Mesothelial cell of epicardium (in vitro differentiated cells): ENCODE measurements at places on chromosomes 2 and 18.
A peak's percentile ranks its signal among the peaks of the same experiment; 100 is the strongest.

GRCh38 chr18:3692691-3693090 lies 242.7 kb downstream of the TGIF1 start:
- peak overlapping the region; percentile 64 for H3K27ac ChIP-seq
- H3K36me3 ChIP-seq: peaks cover 9% of the 10 kb centered on the region
- peaks cover 34% of the 10 kb centered on the region for H3K4me1 ChIP-seq
- H3K4me3 ChIP-seq: no peak overlapping the region
- no peaks in the 10 kb centered on the region for H3K27me3 ChIP-seq
- DNase-seq: no peak

DNA sequence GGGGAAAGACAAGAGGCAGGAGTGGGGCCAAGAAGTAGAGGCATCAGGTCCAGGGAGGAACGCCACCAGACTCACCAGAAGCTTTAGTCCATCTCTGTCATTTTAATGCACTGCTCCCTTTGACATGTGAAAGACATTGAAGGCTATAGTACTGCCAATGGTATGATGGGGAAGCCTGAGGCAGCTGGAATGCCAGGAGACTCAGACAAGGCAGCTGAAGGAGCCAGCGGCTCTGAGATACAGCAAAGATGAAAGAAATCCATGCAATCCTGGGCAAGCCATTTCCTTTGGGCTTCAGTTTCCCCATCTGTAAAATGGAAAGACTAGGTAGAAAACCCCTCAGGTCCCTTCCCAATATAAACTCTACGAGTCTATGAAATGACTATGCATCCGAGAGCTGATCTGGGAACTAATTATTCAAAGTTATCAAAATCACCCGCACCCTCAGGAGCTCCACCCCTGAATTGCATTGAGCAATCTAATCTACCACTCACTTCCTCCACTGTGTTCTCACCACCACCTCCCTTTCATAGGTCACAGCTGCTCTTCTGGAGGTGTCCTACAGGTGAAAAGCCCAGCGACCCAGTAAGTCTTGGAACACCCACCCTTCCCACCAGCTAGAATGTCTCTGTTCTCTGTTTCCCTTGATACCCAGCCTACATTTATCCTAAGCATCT lies 3.1 kb downstream of the CXCR2 start:
- H3K4me1 ChIP-seq: peaks cover 12% of the 10 kb centered on the region
- no peak overlapping the region for H3K27ac ChIP-seq
- DNase-seq: no peak
- no peak overlapping the region for H3K4me3 ChIP-seq
- H3K36me3 ChIP-seq: no peaks in the 10 kb centered on the region
- H3K27me3 ChIP-seq: peaks cover 3% of the 10 kb centered on the region

DNA sequence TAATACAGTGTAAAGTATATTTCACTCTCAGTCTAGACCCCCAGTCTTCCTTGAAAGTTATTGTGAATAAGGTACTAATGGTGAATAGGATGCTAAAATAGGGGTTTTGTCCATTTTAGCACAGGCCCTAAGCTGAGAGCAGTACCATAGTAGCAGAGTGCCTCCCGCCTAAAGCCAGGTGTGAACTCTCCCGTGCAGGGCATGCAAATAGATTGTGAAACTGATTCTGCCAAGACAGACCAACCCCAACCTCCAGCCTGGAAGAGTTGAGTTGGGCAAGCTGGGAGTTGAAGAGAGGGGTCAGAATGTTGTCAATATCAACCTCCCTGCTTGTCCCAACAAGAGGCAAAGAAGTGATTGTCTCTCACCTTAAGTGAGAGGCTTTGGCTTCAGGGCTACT lies 97.4 kb upstream of the CYRIA start:
- H3K4me3 ChIP-seq: no peak overlapping the region
- no peaks in the 10 kb centered on the region for H3K36me3 ChIP-seq
- no peak for DNase-seq
- no peaks in the 10 kb centered on the region for H3K4me1 ChIP-seq
- no peak overlapping the region for H3K27ac ChIP-seq
- no peaks in the 10 kb centered on the region for H3K27me3 ChIP-seq

DNA sequence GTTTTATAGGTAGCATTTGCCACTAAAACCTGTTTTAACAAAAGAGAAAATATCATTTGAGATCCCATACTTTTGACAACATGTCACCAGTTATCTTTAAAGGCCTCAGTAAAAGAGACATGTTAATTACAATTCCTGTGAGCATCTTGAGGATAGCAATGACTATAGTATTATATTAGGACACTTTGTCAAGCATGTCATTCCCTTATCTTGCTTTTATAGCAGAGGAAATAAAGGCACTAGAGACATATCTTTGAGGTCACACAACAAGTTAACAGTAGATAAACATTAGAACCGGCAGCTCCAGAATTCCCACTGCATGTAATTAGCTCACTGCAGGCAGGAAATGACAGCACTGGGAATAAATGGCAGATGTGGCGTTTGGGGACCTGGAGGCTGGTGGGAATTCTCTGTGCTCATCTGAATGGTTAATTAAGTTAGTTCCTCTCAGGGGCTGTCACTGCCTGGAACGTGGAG lies 25.9 kb downstream of the LYPD6B start:
- no peaks in the 10 kb centered on the region for H3K27me3 ChIP-seq
- DNase-seq: no peak
- no peaks in the 10 kb centered on the region for H3K36me3 ChIP-seq
- peaks cover 49% of the 10 kb centered on the region for H3K4me1 ChIP-seq
- peak overlapping the region; percentile 86 for H3K27ac ChIP-seq

GRCh38 chr2:196977507-196977906 lies 51.0 kb upstream of the PGAP1 start:
- no peak overlapping the region for H3K4me3 ChIP-seq
- no peak overlapping the region for H3K27ac ChIP-seq
- H3K4me1 ChIP-seq: peaks cover 3% of the 10 kb centered on the region
- peaks cover 2% of the 10 kb centered on the region for H3K27me3 ChIP-seq

DNA sequence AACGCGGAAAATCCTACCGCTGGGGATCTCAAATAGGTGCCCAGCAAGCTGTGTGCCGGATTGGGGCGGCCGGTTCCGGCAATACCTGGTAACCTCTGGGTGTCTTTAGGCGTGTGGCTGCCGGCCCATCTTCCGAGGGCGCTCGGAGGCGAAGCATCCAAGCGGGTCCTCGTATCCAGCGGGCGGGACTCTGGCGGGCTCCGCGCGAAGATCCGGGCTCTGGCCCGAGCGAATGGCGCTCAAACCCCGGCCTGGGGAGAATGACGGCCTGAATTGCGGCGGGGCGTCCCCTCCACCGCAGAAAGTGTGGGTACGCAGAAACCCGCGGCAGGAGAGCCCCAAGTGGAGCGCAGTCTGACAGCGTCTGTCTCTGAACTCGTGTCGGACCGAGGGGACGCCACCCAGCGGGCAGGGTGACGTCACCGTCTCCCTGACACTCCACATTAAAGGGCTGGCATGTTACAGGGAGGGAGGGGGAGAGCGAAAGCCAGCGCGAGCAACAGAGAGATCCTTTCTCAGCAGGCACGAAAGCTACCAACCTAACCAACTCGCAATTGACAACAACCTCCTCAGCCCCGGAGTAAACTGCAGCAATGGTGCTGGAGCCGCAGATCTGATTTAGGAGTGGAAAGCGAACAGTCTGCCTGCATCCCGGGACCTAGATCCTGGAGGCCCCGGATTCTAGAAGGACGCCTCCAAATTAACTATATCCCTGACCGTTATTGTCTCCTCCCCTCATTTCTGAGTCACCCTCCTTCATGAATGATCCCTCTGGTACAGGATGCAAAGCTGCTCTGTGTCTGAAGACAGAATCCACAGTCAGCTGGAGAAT lies at the start of gene SKOR2:
SKOR2 (minus strand) TSS at position 372 of the 832 bp plus-strand sequence. CDS start 2,477 bp downstream, outside the sequence.
- no peak for DNase-seq
- no peak within 1 kb of the TSS for H3K27ac ChIP-seq
- peaks cover 87% of the 10 kb centered on the region for H3K27me3 ChIP-seq
- H3K36me3 ChIP-seq: no peaks in the 10 kb centered on the region
- no peak within 1 kb of the TSS for H3K4me3 ChIP-seq
- no peaks in the 10 kb centered on the region for H3K4me1 ChIP-seq

GRCh38 chr2:195148004-195148403 lies 509.0 kb upstream of the SLC39A10 start:
- H3K36me3 ChIP-seq: peaks cover 4% of the 10 kb centered on the region
- H3K27ac ChIP-seq: no peak overlapping the region
- H3K4me3 ChIP-seq: no peak overlapping the region
- H3K4me1 ChIP-seq: peaks cover 3% of the 10 kb centered on the region
- H3K27me3 ChIP-seq: no peaks in the 10 kb centered on the region

DNA sequence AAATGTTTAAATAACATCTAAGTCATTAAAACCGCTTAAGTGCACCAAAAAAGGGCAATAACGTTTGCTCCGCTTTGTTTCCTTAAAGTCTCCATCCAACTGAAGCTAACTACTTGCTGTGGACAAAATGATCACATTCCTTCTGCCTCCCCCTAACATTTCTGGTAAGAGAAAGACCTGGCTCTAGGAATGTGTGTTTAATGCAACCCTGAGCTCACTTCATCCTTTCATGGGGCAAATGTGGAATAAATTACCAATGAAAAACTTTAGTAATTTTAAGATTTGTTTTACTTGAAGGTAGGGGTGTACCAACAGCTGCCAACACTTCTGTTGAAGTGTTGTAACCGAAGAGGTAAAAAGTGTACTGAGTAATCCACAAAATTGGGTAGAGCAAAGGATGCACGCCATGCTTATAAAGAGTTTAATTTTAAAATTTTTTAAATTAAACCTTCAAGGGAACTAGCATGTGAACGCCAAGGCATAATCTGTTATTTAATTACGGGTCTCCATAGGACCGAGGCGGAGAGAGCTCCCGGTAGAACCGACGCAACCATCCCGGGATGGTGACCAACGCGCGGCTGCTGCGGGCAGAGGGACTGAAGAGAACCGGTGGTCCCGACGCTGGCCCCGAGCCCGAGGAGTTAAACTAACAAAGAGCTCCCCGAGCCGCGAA lies 1.1 kb downstream of the HNRNPLL start:
- no peak for DNase-seq
- H3K27me3 ChIP-seq: no peaks in the 10 kb centered on the region
- H3K36me3 ChIP-seq: no peaks in the 10 kb centered on the region

- DNase-seq: no peak
- H3K36me3 ChIP-seq: no peaks in the 10 kb centered on the region
- H3K4me3 ChIP-seq: no peak overlapping the region
- no peaks in the 10 kb centered on the region for H3K27me3 ChIP-seq
- H3K4me1 ChIP-seq: no peaks in the 10 kb centered on the region
These were observed 86.3 kb upstream of the KCTD1 start for GRCh38 chr18:26634631-26635030.

GRCh38 chr2:157628477-157629415 lies at the start of gene ACVR1C:
Gene ACVR1C, minus strand, starts transcription at chr2:157628864. Its CDS starts 220 bp downstream, at chr2:157628644.
- peak within 1 kb of the TSS; percentile 74 for H3K4me3 ChIP-seq
- peak; percentile 39 for DNase-seq
- no peak within 1 kb of the TSS for H3K27ac ChIP-seq
- peaks cover 59% of the 10 kb centered on the region for H3K27me3 ChIP-seq

DNA sequence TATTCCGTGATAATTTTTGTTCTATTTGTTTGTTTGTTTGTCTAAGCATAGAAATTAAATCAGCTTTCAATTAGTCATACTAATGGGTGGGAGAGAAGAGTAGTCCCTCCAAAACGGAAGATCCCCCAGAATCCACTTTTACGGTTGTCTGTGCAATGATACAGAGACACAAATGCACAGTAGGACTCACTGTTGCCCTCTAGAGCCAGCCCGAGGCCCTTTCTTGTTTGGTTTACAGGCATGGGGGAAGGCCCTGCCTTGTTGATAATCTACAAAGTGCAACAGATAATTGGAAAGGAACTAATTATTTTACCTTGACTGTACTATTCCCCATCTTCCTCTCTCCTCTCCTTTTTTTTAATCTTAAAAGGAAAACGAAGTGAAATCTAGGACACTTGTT lies 121.1 kb downstream of the ACOXL start:
- no peak overlapping the region for H3K27ac ChIP-seq
- peaks cover 23% of the 10 kb centered on the region for H3K27me3 ChIP-seq
- no peak for DNase-seq
- H3K4me3 ChIP-seq: no peak overlapping the region
- H3K36me3 ChIP-seq: no peaks in the 10 kb centered on the region
- H3K4me1 ChIP-seq: no peaks in the 10 kb centered on the region

- H3K4me3 ChIP-seq: no peak overlapping the region
- H3K27me3 ChIP-seq: peaks cover 30% of the 10 kb centered on the region
- DNase-seq: no peak
- no peak overlapping the region for H3K27ac ChIP-seq
These were observed 487.0 kb downstream of the DCC start for GRCh38 chr18:52826994-52827393.

DNA sequence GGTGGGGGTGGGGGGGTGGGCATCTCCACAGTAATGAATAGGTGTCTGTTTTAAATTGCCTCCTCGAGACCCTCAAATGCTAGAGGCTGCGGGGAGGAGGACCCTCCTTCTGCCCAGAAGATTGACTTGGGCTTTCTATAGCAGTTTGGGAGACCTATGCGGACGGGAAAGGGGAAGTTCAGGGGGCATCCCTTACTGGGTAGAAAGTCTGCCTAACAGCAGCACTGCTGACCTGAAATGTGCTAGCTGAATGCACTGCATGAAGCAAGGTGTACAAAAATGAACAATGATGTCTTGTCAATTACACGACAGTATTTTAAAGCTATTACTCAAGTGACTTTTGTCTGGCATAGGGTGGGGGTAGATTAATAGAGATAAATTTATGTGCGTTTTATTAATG lies 2.5 kb downstream of the DCC start:
- no peaks in the 10 kb centered on the region for H3K36me3 ChIP-seq
- no peak overlapping the region for H3K4me3 ChIP-seq
- H3K27ac ChIP-seq: no peak overlapping the region
- H3K4me1 ChIP-seq: peaks cover 29% of the 10 kb centered on the region
- no peak for DNase-seq

- DNase-seq: no peak
- no peak overlapping the region for H3K27ac ChIP-seq
- H3K4me3 ChIP-seq: no peak overlapping the region
- H3K36me3 ChIP-seq: peaks cover 48% of the 10 kb centered on the region
- no peaks in the 10 kb centered on the region for H3K27me3 ChIP-seq
- H3K4me1 ChIP-seq: peaks cover 6% of the 10 kb centered on the region
These were observed 33.2 kb downstream of the DDX1 start for GRCh38 chr2:15624903-15625302.

DNA sequence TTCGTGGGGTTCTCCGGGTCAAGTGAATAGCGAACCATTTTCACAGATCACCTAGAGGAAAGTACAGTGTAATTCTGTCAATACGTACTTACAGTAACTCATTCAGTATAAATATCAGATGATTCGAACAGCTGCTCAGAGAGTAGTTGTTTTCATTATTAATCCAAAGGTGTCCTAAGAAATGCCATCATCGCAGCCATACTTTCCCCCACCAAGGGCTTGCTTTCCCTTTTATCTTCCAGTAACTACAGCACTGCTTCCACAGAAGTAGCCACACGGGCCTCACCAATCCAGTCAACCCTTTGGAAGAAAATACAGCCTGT lies 4.5 kb upstream of the C18orf32 start:
- H3K4me1 ChIP-seq: peaks cover 59% of the 10 kb centered on the region
- peak overlapping the region; percentile 99 for H3K4me3 ChIP-seq
- peaks cover 20% of the 10 kb centered on the region for H3K36me3 ChIP-seq
- H3K27me3 ChIP-seq: no peaks in the 10 kb centered on the region
- peak overlapping the region; percentile 99 for H3K27ac ChIP-seq

DNA sequence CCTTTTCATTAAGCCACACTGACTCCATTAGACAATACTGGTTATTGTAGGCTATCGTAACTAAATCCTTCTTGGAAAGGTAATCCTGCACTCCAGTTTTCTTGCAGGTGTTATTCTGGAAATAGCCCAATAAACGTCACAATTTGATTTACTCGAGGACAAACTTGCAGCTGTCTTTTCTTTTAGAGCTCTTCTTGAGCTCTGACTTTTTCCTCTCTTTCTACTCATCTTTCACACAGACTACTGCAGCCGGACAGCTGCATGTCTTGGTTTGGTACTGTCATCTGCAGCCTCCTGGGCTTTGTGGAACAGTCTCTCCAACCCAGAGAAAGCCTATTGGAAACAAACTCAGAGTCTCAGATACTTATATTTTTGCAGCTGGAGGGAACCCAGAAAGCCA lies 23.0 kb upstream of the MSGN1 start:
- no peak for DNase-seq
- no peaks in the 10 kb centered on the region for H3K36me3 ChIP-seq
- no peak overlapping the region for H3K27ac ChIP-seq
- H3K27me3 ChIP-seq: peaks cover 15% of the 10 kb centered on the region
